ENCODE measurements at places on chromosomes 13 and 19.
A peak's percentile ranks its signal among the peaks of the same experiment; 100 is the strongest.

DNA sequence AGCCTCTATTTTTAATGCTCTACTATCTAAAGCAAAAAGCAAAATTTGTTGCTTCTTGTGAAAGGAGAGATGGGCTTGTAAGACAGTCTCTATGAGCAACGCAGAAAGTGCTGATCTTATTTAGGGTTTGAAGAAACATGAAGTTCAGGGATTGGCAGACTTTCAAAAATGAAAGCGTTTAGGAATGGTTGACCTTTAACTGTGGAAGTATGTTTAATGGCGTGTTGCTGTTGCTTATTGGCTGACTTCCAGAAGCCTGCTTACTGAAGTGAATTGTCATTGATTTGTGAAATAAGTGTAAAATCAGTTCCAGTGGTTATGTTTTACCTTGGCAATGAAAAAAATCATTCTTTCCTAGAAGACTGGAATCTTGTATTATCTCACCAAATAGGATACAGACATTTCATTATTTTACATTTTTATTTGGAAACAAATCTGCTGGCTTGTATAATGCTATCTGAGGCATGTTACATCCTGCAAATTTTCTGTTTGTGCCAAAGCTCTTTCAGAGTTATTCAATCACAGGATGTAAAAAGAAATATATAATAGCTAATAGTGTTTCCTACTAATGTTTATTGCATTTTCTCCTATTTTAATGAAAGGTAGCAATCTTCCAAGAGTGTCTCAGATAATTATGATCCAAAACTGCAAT, 221.3 kb upstream of the SLITRK6 start:
- no peak for DNase-seq

- DNase-seq: no peak
Observed at GRCh38 chr13:49629196-49629938, 1.1 kb downstream of the ARL11 start.

GRCh38 chr13:33069365-33069764, 53.1 kb downstream of the KL start:
- DNase-seq: no peak

GRCh38 chr19:11108746-11109145, 19.5 kb downstream of the LDLR start:
- no peak for DNase-seq

GRCh38 chr13:110116072-110116487, 190.9 kb downstream of the COL4A1 start:
- peak; percentile 46 for DNase-seq

GRCh38 chr19:5434351-5434917, 20.8 kb upstream of the ZNRF4 start:
- DNase-seq: no peak

DNA sequence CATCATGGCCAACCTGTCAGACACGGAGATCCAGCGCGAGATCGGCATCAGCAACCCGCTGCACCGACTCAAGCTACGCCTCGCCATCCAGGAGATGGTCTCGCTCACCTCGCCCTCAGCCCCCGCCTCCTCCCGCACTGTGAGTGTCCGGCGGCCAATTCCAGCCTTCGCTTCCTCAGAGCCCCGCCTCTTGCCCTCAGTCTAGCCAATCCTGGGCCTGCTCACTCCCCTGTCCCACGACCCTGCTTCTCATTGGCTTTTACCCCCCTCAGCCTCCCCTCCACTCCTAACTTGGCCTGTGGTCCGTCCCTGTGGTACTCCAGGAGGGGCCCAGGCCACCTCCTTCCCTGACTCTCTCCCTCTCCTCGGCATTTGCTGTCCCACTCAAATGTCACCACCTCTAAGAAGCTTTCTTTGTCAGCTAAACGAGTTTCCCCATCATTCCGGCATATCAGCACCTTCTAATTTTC, 12.3 kb downstream of the HRC start:
- peak; percentile 60 for DNase-seq

DNA sequence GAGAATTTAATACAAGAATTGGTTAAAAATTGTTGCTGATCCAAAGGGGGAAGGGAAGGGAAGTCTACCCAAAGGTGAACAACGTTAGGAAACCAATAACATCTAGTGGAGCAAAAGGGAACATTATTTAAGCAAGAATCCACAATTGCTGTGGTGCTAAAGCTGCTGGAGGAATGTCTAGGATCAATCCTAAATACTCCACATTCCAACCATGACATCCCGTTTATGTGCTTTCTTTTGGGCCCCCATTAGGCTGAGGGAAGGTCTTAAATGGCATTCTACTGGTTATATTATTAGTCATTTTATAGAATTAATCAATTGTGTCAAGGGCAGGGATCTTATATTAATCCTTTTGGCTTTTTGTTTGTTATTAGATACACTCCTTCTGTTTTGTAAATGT, 39.9 kb upstream of the VWA8 start:
- no peak for DNase-seq

GRCh38 chr19:13337181-13337580, 169.1 kb downstream of the CACNA1A start:
- no peak for DNase-seq

- DNase-seq: no peak
Observed at GRCh38 chr13:35518337-35518946, 42.0 kb upstream of the MAB21L1 start.

DNA sequence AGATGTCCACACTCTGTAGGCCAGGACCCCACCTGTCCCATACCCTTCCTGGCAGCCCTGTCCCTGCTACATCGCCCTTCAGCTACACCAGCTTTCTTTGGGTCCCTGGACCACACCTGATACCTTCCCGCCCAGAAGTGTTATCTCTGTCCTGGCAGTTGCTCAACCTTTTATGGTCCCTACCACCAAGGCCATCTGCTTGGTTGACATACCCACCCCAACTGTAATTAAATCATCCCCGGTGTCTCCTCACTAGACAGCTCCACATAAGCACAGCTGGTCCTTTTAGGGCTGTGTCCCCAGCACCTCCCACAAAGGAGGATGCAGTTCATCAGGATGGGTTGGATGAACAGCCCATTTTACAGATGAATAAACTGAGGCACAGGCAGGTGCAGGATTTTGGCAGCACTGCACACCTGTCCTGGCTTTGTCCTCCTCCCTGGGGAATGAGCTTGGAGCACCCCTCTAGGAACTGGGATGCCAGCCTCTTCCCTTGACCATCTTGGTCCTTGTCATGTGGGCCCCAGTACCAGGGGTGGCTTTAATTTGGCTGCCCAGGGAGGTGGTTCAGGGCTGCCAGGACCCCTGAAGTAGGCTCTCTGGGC, 12.9 kb downstream of the NACC1 start:
- DNase-seq: no peak

DNA sequence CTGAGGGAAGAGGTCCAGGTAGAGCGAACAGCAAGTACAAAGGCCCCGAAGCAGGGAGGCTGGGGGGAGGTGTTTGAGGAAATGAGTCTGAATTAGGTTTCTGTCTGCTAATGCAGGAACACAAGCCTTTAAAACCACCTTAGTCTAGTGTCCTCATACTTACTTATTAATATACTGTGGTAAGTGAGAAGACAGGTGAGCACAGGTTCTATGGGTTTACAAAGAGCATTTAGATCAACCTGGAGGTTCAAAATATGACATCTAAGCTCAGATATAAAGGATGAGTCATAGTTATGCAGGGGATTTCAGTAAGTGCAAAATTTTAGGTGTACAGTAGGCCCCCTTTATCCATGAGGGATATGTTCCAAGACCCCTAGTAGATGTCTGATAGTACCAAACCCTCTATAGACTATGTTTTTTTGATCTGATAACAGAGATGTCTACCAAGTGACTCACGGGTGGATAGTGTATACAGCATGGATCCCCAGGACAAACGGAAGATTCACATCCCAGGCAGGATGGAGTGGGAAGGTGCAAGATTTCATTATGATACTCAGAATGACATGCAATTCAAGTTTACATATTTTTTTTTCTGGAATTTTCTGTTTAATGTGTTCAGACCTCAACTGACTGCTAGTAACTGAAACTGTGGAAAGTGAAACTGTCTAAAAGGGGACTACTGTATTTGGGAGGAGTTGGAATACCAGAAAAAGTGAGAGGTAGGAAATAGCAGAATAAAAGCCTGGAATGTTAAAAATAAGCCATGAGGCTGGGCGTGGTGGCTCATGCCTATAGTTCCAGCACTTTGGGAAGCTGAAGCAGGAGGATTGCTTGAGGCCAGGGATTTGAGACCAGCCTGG, 18.2 kb upstream of the MED4 start:
- DNase-seq: no peak

- DNase-seq: no peak
Observed at GRCh38 chr13:50999641-51000040, 90.0 kb downstream of the RNASEH2B start.

- no peak for DNase-seq
Observed at GRCh38 chr13:110868720-110869119, 46.1 kb downstream of the ANKRD10 start.

DNA sequence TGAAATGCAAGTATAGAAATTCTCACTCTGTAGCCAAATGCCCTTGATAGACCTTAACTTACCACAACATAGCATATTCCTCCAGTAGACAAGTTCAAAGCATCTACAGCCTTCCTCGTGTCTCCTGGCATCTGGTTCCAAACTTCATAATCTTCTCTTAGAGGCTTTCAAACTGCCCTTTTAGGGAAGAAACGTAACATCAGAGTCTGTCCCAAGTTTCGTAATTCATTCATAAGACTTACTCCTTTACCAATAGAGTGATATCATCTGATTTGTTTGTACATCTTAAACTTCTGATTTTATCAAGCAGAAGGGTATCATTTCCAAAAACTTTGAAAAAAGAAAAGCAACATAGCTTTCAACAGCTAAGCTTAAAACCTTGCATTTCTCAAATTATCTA, 137.4 kb downstream of the SPRY2 start:
- DNase-seq: no peak

DNA sequence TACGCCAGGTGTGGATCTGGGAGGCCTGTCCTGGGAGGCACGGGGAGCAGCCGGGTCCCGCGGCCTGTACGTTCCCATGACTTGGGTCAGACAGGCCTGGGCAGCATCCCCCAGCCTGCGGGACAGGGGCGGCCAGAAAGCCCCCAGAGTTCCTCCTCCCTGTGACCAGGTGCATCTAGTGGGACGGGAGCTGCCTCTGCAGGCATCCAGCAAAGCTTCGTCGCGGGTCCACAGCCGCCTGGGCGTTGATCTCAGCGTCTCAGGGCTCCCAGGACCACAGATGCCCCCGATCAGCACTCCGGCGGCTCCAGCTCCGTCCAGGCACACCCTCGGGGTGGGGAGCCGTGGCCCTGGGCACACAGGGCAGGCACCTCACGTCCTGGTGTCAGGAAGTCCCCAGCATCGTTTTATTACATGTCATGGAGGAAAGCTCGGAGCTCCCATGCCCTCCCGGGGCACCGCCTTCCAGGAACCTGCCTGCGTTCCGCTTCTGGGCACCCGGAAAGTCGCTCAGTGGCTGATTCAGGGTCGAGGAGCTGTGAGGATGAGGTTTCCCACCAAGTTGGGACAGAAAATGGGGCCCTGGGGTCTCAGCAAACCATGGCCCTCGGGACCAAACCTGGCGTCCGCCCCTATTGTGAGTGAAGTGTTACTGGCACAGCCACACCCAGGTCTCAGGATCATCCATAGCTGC, 1.5 kb upstream of the GZMM start:
- DNase-seq: no peak

DNA sequence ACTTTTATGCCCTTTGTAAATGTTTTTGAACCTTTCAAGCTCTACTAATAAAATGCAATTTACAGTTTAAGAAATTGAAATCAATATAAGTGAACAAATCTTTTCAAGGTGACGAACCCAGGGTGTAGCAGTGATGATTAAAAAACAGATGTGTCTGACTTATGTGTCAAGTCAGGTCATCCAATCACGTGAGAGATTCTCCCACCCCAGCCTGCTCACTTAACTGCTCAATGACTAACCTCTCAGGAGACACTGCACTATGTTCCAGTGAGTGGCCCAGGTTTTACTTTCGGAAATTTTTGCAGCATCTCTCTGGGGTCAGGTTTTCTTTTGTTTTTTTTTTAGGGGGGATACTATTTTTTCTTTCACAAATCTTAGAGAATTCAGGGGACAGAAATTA, 60.7 kb downstream of the ZNF429 start:
- DNase-seq: no peak

GRCh38 chr19:14107581-14108461, 9.7 kb downstream of the PRKACA start:
- no peak for DNase-seq
